Ovary (tissue), 10 donors: ENCODE measurements at places on chromosomes 2 and 18. TPM values are rescaled to one million over a fixed set of nuclear protein-coding genes. Genes with fewer than 3 reads are reported as not detected.

DNA sequence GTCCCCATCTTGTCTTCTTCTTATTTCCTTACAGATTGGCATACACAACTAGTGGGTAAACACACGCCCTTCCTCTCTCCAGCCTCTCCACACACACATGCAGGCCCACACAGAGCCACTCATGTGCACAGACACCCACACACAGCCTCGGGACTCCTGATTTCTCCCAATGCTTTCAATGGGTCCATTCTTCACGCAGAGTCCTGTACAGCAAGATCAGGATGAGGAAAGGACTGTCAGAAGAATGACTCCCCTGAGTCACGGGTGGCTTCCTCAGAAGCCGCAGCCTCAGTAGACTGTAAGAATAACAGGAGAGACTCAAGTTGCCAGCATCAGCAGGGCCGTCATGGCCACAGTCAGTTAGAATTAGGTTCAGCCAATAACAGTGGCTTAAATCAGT lies 109.1 kb upstream of the GLI2 start:
- no peaks in the 10 kb centered on the region for H3K36me3 ChIP-seq
- H3K4me1 ChIP-seq = no peaks in the 10 kb centered on the region
- no peak for DNase-seq
- H3K27ac ChIP-seq = no peak overlapping the region

GRCh38 chr18:49492694-49493033 lies 5.6 kb upstream of the C18orf32 start:
- no peak for DNase-seq
- H3K27me3 ChIP-seq = no peaks in the 10 kb centered on the region
- no peak overlapping the region for H3K4me3 ChIP-seq
- peaks cover 3% of the 10 kb centered on the region for H3K4me1 ChIP-seq
- H3K36me3 ChIP-seq = no peaks in the 10 kb centered on the region
- no peak overlapping the region for H3K27ac ChIP-seq

GRCh38 chr2:213834331-213834730 lies 550.1 kb downstream of the SPAG16 start:
- H3K36me3 ChIP-seq = no peaks in the 10 kb centered on the region
- H3K27ac ChIP-seq = no peak overlapping the region
- H3K4me1 ChIP-seq = no peaks in the 10 kb centered on the region
- H3K4me3 ChIP-seq = no peak overlapping the region
- H3K27me3 ChIP-seq = no peaks in the 10 kb centered on the region

GRCh38 chr2:142521492-142521891 lies 356.0 kb upstream of the KYNU start:
- H3K36me3 ChIP-seq = no peaks in the 10 kb centered on the region
- no peak for DNase-seq
- no peak overlapping the region for H3K27ac ChIP-seq
- no peak overlapping the region for H3K4me3 ChIP-seq
- H3K27me3 ChIP-seq = no peaks in the 10 kb centered on the region

- no peak overlapping the region for H3K27ac ChIP-seq
- H3K4me3 ChIP-seq = no peak overlapping the region
- no peaks in the 10 kb centered on the region for H3K36me3 ChIP-seq
- DNase-seq = no peak
- H3K4me1 ChIP-seq = no peaks in the 10 kb centered on the region
- no peaks in the 10 kb centered on the region for H3K27me3 ChIP-seq
Observed at GRCh38 chr2:234536178-234536965, 39.5 kb upstream of the ARL4C start.

GRCh38 chr2:128036748-128037607 lies 9.1 kb upstream of the SAP130 start:
- H3K27me3 ChIP-seq = no peaks in the 10 kb centered on the region
- no peaks in the 10 kb centered on the region for H3K4me1 ChIP-seq
- no peak overlapping the region for H3K4me3 ChIP-seq
- no peaks in the 10 kb centered on the region for H3K36me3 ChIP-seq

GRCh38 chr18:37564711-37565100 lies 892 bp downstream of the CELF4 start:
- no peak overlapping the region for H3K4me3 ChIP-seq
- DNase-seq = peak; percentile 48
- H3K4me1 ChIP-seq = peaks cover 12% of the 10 kb centered on the region
- no peaks in the 10 kb centered on the region for H3K27me3 ChIP-seq

DNA sequence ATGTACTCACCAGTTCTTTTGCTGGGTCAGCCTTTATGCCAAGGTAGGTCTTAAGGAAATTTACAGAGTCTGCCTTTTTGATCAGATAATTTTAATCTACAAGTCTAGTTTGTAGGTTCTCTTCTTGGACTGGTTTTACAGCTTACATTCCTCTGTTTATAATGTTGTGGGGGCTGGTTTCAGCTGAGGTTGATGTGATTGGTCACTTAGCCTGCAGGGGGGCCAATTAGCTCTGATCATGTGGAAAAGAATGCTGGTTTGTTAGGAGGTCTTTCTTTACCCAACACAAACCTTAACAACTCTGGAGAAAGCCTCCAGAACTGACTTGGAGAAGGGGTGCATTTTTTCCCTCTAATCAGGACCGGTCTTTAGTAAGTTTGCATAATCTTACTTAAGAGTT lies at the start of gene KCNJ13:
KCNJ13 (minus strand) TSS at position 131 of the 400 bp plus-strand sequence. CDS start 5,203 bp downstream, outside the sequence.
- H3K4me1 ChIP-seq = peaks cover 4% of the 10 kb centered on the region
- no peak within 1 kb of the TSS for H3K4me3 ChIP-seq
- no peak within 1 kb of the TSS for H3K27ac ChIP-seq
- no peaks in the 10 kb centered on the region for H3K27me3 ChIP-seq

- no peak overlapping the region for H3K4me3 ChIP-seq
- no peaks in the 10 kb centered on the region for H3K36me3 ChIP-seq
- H3K4me1 ChIP-seq = no peaks in the 10 kb centered on the region
- H3K27ac ChIP-seq = no peak overlapping the region
- H3K27me3 ChIP-seq = no peaks in the 10 kb centered on the region
- peak; percentile 59 for DNase-seq
Observed at GRCh38 chr2:6773007-6773693, 92.6 kb downstream of the CMPK2 start.

- no peaks in the 10 kb centered on the region for H3K36me3 ChIP-seq
- no peak for DNase-seq
- H3K4me3 ChIP-seq = no peak overlapping the region
- H3K4me1 ChIP-seq = no peaks in the 10 kb centered on the region
- H3K27me3 ChIP-seq = no peaks in the 10 kb centered on the region
Observed at GRCh38 chr2:168961450-168962229, 60.5 kb downstream of the G6PC2 start.

DNA sequence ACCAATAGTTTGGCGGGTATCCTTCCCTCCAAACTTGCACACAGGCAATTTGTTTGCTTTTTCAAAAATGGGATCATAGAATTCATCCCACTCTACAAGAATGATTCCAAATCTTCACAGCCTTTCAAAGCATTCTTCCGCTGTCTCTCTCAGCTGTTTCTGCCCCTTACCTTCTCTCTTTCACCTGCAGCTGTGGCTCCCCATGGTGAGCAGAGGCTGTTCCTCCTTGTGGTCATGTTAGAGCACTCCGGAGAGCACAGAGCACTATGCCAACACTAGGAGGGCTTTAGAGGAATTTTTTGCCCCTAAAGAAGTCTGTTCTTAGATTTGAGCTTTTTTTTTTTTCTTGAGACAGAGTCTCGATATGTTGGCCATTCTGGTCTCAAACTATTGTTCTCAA lies 30.4 kb downstream of the MTHFD2 start:
- H3K4me3 ChIP-seq = no peak overlapping the region
- DNase-seq = no peak
- H3K36me3 ChIP-seq = no peaks in the 10 kb centered on the region
- H3K4me1 ChIP-seq = peaks cover 1% of the 10 kb centered on the region
- H3K27me3 ChIP-seq = no peaks in the 10 kb centered on the region
- no peak overlapping the region for H3K27ac ChIP-seq

GRCh38 chr2:222598611-222599010 lies 57.3 kb downstream of the FARSB start:
- H3K27ac ChIP-seq = no peak overlapping the region
- H3K4me1 ChIP-seq = no peaks in the 10 kb centered on the region
- no peaks in the 10 kb centered on the region for H3K36me3 ChIP-seq
- no peak for DNase-seq
- H3K27me3 ChIP-seq = no peaks in the 10 kb centered on the region
- no peak overlapping the region for H3K4me3 ChIP-seq

DNA sequence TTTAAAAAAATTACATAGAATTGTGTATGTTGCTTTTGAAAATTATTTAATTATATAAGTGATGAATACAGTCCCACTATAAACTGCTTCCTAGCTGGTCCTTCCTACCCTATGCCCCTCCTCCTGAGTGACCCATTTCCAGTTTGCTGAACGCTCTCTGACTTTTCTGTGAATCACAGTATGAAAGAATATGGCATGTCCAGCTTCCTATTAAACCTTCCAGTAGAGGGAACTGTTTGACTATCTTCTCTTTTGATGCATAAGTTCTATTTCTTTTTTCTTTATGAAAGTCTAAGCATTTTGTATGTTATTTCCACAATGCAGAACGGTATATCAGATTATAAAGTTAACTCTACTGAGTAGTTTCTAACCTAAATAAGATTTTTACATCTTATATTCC lies 41.3 kb downstream of the PSMG2 start:
- no peak overlapping the region for H3K27ac ChIP-seq
- H3K27me3 ChIP-seq = no peaks in the 10 kb centered on the region

GRCh38 chr2:61715506-61715905 lies 138.4 kb downstream of the FAM161A start:
- no peak for DNase-seq
- H3K36me3 ChIP-seq = no peaks in the 10 kb centered on the region
- no peak overlapping the region for H3K4me3 ChIP-seq

DNA sequence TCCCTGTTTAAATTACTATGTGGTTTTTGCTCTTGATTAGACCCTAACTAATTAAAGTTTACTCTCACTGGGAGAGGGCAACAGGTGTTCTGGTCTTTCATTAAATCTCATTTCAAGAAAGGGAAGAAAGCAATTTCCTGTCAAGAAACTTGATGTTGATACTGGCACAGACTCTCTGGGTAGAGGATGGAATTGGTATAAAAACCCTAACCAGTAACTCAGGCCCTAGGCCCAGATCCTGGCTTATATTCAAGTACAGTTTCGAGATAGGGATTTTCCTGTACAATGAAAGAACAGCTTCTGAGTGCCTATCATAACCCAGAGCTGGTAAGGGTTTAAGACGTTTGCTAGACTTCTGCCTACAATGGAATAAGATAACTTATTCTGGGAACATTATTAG lies 61.6 kb upstream of the ACYP2 start:
- DNase-seq = no peak
- H3K4me1 ChIP-seq = no peaks in the 10 kb centered on the region
- no peak overlapping the region for H3K27ac ChIP-seq
- no peaks in the 10 kb centered on the region for H3K36me3 ChIP-seq
- H3K27me3 ChIP-seq = no peaks in the 10 kb centered on the region

DNA sequence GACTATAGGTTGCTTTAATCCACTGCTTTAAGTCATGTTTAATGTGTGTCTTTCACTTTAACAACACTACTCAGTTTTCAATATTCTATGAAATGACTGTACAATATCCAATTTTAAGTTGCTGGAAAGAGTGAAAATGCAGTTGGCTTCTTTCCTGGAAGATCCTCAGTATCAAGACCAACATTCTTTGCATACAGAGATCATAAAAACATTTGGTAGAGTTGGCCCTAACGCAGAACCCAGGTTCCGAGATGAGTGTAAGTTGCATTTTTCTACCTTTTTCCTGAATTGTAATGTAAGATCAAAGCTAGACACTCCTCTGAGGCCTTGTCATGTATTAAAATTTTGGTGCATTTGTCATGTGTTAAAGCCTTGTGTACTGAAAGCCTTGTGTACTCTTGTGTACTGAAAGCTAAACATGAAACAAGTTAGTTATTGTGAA lies 42.9 kb upstream of the TNFRSF11A start:
- H3K27ac ChIP-seq = no peak overlapping the region
- H3K4me3 ChIP-seq = no peak overlapping the region
- no peak for DNase-seq

- no peaks in the 10 kb centered on the region for H3K4me1 ChIP-seq
- no peak overlapping the region for H3K4me3 ChIP-seq
- no peaks in the 10 kb centered on the region for H3K27me3 ChIP-seq
- H3K27ac ChIP-seq = no peak overlapping the region
- H3K36me3 ChIP-seq = no peaks in the 10 kb centered on the region
- DNase-seq = no peak
Observed at GRCh38 chr2:147756069-147756468, 88.8 kb upstream of the ACVR2A start.

DNA sequence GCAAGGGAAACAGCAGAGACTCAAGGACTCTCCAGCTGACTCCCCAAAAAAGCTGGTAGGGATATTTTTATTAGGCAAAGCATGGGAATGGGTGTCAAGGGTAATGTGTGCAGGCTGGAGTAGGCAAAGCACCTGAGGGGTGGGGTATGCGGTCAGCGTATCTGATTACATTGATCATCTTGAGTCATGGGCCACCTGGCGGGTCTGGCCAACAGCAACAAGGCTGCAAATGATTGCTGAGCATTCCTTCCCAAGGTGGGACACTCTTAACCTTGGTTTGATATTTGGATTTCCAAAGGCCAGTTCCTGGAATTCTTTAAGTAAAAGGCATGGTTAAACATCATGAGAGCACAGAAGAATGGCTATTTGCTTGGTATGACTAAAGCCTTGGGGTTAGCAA lies 32.6 kb upstream of the CCBE1 start:
- no peak overlapping the region for H3K27ac ChIP-seq
- H3K4me1 ChIP-seq = no peaks in the 10 kb centered on the region
- DNase-seq = no peak
- no peaks in the 10 kb centered on the region for H3K27me3 ChIP-seq

LIPT1 gene
- 12.3 TPM for total RNA-seq

SKOR2 gene
- total RNA-seq = not detected

AGXT gene
- total RNA-seq = 0.79 TPM

FTCDNL1 gene
- total RNA-seq = 3.1 TPM

PRKAG3 gene
- not detected for total RNA-seq

LPIN1 gene
- 88.0 TPM for total RNA-seq

ADCYAP1 gene
- total RNA-seq = not detected

UBXN4 gene
- total RNA-seq = 56.8 TPM

MAP3K19 gene
- total RNA-seq = 1.3 TPM

KANSL3 gene
- 49.7 TPM for total RNA-seq
